ENCODE measurements at places on chromosomes 2 and 18. TPM values are rescaled to one million over a fixed set of nuclear protein-coding genes. Genes with fewer than 3 reads are reported as not detected.

The APCDD1 gene
- total RNA-seq, result 55.1 TPM

GRCh38 chr2:16821692-16822091 lies 156.1 kb upstream of the CYRIA start:
- no peak for DNase-seq

- no peak for DNase-seq
Observed at GRCh38 chr18:39205565-39206195, 1640.1 kb upstream of the CELF4 start.

GRCh38 chr18:70310560-70311320 lies 21.9 kb downstream of the SOCS6 start:
- no peak for DNase-seq

The C2orf92 gene
- 2.7 TPM for total RNA-seq

- no peak for DNase-seq
Observed at GRCh38 chr2:67571785-67572718, 174.9 kb downstream of the ETAA1 start.

DNA sequence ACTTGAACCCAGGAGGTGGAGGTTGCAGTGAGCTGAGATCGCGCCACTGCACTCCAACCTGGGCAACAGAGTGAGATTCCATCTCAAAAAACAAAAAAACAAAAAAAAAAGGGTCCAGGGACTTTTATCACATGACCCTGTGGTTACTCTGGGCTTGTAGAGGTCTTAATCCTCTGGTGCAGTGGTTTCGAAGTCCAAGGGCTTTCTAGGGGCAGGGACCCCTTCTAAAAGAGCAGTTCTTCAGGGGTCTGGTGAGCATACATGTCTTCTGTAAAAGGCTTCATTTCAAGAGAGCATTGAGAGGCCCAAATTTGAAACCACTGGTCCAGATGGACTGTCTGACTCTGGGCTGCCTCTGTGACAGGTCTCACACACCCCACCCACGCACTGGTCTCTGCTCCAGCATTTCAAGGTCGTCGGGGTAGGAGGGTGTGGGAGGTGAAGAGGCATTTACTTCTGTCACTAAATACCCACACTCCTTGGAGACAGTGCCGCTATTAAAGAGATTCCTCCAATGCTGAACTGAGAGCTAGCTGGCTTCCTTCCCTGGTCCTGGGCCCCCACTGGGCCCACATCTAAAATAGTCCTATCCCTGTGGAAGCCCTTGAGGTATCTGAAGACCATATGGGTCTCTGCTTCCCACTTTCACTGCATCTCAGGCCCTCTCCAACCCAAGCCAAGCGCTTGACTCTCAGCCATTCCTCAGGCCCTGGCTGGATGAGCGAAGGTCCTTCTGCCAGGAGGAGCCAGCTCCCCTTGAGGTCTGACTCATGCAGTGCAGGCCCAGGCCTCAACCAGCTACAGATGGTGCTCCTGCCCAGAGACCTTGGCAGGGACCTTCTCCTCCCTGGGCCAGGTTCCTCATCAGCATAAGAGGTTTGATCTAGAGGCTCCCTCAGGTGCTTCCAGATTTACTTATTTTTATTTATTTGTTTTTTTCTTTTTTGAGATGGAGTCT lies 44.8 kb downstream of the PAX8 start:
- DNase-seq, result peak; percentile 47

- no peak for DNase-seq
Observed at GRCh38 chr18:77407733-77408132, 158.1 kb downstream of the GALR1 start.

DNA sequence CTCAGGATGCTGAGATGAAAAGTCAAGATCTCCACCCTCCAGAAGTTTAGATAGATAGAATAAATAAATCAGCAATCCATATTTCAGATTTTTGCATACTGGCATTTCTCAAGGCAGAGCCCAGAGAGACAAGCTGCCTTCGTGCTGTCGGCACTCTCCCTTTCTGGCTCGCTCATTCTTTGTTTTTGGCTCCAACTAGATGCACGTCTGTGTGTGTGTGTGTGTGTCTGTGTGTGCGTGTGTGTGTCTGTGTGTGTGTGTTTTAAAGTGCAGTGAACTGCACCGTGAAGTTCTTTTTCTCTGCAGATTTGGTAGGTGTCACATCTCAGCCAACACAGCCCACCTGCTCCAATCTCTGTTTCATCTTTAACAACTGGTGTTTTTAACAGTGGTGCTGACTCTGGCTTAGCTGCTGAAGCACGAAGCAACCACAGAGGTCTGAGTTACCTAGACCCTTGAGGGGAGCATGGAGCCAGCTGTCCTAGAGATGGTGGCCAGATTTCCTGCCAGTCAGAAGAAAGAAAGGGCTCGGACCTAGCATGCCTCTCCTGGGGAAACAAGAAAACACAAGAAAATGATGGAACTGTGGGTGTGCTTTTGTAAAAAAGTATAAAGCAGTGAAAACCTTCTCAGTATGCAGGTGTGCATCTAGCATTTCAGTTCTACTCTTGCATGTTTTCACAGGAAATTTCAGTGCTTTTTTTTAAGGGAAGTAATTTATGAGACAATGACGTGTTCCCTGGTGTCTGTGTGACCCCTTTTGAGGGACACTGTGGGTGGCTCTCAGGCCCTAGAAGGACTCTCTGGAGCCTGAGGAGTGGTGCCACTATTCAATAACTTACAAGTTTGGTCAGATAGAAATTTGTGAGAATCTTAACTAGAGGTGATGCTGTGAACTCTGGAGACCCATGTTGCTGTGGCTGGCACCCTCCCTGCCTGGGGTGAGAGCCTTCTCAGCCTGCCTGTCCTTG lies 364.3 kb downstream of the RNF144A start:
- DNase-seq, result no peak

DNA sequence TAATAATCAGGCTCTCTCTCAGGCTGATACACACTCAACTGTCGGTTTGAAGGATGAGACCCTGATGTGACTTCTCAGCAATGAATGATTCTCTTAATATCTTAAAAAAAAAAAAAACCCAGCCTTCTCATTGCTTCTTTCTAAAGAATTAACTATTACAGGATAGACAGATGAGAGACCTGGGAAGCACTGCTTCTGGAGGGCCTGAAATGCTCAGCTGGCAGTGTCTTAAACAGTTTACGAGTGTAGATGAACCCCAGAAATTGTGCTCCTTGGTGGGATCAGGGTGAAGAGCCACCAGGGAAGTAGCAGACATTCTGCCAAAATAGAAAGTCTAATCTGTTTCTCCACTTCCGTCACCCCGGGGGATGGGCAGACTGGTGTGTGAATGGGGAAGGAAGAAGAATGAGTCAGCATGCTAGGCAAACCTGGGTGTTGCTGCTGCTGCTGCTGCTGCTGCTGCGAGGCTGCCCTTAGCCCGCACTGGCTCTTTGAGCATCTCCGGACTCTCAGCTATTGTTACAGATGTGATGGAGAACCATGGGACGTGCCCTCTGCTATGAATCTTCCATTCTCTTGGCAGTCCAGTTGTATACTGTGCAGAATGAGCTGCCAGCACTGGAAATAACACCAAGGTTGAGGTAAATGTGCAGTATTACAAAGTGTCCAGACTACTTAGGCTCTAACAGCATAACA lies 158.4 kb downstream of the SETBP1 start:
- DNase-seq, result peak; percentile 81

The FAM124B gene
- 2.7 TPM for total RNA-seq

The EMILIN2 gene
- total RNA-seq, result 17.8 TPM

DNA sequence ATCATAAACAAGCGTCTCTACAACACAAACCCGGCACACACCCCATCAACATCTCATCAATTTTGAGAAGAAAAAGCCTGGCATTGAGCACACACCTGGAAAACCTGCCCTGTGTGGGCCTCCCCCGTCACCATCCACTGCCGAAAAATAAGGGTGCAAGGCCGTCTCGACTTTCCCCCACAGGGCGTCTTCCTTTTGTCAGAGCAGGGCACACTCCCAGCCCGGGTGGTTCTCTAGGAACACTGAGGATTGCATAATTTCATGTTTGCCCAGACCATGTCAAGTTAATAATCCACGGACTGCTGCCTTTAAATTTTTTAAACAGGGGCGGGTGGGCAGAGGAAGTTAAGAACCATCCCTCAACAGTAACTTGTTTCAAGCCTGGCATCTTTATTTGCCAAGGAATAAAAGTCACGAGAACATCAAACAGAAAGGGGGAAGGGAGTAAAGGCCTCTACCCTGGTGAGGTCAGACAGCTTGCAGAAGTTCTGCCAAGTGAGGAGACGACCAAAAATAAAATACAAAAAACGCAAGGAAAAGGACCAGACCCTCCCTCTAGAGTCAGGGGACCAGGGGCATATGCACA lies 2.1 kb downstream of the TFCP2L1 start:
- DNase-seq, result no peak

The TMEM178A gene
- total RNA-seq, result 2.0 TPM

DNA sequence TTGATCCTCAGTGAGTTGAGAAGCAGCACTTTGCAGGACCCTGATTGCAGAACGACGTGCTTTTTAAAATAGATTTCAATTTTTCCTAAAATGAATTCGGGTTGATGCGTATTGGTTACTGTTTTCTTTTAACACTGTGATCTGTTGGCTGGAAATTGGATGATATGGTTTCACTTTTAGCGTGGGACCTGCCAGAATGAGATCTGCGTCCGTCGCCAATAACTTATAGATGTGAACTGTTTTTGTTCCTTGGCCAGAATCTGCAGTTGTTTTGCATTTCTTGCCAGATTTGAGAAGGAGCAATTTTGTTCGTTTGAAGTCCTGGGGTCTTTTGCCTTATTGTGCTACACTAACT lies 703 bp downstream of the UGGT1 start:
- no peak for DNase-seq
